CD4-positive, alpha-beta T cell treated with Interleukin-15 for 1 hour (primary cell): ENCODE measurements at places on chromosomes 11 and 22.

DNA sequence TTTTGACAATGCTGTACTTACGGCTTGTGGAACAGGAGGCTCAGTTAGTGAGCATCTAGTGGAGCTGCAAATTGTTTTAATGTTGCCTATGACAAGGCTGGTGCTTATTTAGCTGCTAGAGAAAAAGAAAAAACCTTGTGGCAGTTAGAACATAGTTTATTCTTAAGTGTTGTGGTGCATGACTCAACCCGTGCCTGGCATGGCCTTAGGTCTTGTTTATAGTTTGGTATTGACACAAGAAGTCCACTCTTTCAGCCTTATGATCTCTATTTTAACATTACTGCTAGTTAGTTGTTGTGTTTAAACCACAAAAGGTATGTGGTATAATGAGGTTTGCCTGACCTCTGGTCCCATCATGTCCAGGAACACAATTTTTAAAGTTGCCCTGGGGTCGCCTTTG, 744.6 kb downstream of the FAM181B start:
- DNase-seq, result no peak

- peak; percentile 33 for DNase-seq
Observed at GRCh38 chr22:44493206-44493605, 4.8 kb downstream of the RTL6 start.

- no peak for DNase-seq
Observed at GRCh38 chr22:30226192-30226832, 20.2 kb downstream of the LIF start.

GRCh38 chr11:111400595-111400994, 21.5 kb upstream of the POU2AF1 start:
- no peak for DNase-seq

DNA sequence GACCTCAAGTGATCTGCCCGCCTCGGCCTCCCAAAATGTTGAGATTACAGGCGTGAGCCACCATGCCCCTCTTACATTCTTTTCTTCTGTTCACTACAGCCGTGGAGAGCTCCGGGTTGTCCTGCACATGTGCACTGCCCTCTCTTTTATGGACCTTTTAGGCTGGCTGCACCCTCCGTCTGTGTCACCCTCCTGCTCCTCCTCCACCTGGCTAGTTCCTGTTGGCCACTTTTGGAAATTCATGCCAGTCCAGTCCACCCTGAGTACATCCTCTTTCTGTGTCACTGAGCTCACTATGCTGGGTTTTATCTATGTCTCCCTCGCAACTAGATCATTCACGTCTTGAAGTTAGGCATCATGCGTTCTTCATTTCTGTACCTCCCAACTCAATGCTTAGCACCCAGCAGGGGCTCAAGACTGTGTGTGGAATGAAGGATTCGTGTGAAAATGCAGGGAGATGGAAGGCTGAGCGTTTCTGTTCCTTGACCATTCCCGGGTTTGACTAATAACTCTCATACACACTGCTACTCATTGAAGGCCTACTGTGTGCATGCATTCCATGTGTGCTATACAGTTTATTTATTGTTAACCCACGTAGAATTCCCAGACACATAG, 60.6 kb downstream of the PTPRJ start:
- DNase-seq, result no peak

DNA sequence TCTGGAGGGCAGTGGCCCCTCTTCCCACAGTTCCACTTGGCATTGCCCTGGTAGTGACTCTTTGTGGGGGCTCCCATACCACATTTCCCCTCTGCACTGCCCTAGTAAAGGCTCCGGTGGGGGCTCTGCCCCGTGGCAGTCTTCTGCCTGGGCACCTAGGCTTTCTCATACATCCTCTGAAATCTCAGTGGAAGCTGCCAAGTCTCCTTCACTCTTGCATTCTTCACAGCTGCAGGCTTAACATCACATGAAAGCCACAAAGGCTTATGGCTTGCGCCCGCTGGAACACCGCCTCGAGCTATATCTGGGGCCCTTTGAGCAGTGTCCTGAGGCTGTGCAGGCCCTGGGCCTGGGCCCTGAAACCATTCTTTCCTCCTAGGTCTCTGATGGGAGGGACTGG, 25.3 kb downstream of the PLEKHB1 start:
- DNase-seq, result no peak

DNA sequence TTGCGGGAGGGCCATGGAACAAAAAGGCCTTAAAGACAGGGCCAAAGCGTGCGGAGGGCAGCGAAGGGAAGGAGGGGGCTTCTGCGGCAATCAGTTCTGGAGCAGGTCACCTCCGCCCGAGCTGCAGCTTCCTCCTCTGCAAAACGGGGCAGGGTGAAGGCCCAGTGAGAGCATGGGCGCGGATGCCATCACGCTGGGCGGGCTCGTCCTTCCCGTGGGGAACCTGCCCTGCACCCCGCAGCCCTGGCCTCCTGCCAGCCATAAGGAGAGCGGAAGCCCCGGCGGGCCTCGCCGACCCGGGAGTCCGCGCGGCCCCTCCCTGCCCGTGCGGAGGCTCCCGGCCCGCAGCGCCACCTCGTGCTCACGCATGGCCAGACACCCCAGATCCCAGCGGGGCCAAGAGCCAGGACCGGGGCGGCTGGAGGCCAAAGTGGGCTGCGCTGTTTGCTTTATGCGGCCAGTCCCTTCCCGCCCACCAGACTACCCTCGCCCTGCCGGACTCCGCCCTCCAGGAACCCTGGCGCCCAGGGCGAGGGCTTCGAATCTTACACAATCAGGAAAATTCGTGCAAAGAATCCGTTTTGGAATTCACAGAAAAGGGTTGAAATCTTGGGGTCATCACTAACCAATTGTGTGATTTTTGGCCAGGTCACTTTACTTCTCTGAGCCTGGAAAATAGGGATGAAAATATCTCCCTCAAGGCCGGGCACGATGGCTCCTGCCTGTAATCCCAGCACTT, 16.1 kb downstream of the TSKU start:
- peak; percentile 78 for DNase-seq

- no peak for DNase-seq
Observed at GRCh38 chr11:130001461-130002351, 929 bp downstream of the PRDM10 start.

GRCh38 chr22:48097723-48098122, 1335.3 kb downstream of the TBC1D22A start:
- no peak for DNase-seq

DNA sequence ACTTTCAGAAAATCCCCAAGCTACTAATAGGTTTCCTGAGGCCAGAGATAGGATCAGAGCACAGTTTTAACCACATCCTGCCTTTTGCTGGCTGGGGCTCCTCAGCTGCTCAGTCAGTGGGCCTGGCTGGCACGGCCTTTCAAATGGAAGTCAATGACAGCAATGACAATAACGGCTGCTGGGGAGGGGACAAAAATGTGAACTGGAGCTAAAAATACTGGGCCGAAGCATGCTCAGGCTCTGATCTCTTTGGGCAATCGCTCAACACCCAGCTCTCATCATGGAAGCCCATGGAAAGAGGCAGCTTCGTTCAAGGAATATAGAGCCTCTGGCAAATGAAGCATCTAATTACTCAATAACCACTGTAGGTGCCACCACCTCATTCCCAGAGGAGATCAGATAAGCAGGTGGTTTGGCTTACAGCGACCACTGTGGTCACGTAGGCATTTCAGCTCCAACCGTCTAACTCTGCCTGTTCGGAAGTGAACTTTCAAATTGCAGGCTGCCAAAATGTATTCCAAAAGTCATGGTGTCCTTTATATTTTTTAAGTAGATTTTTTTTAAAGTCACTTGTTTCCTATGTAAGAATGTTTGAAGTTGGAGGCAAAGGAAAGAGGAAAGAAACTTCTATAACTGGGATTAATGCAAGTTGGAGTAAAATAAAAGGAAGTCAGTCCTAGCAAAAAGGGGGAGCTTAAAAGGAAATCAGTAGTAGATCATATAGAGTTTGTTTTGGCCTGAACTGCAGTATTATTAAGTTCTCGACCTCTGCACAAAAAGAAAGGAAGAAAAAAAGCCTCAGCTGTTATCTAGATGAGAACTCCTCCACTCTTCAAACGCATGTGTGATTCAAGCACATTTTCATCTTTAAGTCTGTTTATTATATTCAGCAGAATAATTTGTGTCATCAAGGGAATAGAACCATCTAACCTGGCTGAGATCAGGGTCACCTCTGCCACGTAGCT, 14.1 kb downstream of the WT1 start:
- DNase-seq, result no peak
